ENCODE measurements at places on chromosomes 12 and 14.

GRCh38 chr14:64953661-64954060 is 11.1 kb upstream of the GPX2 start:
- DNase-seq, result no peak

- no peak for DNase-seq
Observed at GRCh38 chr14:88163731-88164255, 158.9 kb downstream of the GPR65 start.

DNA sequence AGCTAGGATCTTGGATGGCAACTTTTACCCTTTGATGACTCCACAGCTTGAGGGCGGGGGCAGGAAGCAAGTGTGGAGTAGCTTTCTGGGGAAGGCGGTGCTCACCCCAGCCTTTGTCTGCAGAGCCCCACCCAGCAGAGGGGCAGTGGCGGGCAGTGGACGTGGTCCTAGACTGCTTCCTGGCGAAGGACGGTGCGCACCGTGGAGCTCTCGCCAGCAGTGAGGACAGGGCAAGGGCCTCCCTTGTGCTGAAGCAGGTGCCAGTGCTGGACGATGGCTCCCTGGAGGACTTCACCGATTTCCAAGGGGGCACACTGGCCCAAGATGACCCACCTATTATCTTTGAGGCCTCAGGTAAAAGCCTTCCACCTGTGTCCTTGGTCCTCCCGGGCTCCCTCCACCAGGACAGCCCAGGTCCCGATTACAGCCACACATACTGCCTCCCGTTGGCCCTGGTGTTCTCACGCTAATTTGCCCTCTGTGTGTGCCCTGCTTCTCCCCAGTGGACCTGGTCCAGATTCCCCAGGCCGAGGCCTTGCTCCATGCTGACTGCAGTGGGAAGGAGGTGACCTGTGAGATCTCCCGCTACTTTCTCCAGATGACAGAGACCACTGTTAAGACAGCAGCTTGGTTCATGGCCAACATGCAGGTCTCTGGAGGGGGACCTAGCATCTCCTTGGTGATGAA is 1.2 kb downstream of the TAPBPL start:
- DNase-seq, result no peak

- DNase-seq, result no peak
Observed at GRCh38 chr12:90333939-90334338, 621.0 kb downstream of the CCER1 start.

- no peak for DNase-seq
Observed at GRCh38 chr14:24705840-24706239, 71.8 kb upstream of the GZMB start.

GRCh38 chr12:19893514-19893913 is 454.2 kb downstream of the AEBP2 start:
- no peak for DNase-seq

DNA sequence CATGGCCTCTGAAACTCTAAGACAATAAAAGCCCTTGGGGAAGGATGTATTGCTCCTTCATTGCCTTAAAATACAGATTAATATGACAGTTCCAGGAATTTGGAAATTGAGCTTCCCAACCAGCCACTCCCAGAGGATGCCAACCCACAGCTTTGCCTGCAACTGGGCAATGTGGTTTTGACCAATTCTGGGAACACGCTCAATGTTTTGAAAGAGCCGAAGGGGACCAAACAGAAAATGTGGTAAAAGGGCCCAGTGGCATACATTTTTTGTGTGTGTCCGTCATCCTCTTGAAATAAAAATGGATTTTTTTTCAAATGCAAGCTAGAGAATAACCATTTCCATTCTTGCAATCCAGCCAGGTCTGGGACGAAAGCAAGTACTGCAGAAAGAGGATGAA is 88.3 kb upstream of the PLEKHG7 start:
- no peak for DNase-seq

- DNase-seq, result no peak
Observed at GRCh38 chr12:114194956-114195355, 211.0 kb downstream of the TBX5 start.

DNA sequence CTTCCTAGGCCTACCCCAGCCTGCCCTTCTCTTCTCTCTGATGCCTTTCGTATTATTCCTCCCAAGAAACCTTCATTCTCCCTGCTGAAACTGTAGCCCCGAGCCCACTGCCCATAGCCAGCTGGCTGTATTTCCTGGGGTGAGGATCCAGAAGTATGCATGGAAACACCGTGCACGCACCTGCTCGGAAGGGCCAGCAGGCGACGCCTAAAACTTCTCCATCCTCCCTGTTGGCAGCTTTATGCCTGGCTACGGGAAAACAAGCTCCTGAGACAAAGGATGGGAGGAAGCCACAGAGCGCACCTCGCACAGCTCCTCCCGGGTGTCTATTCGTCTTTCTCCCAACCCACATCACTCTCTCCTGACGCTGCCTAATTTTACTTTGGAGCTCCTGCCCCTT is 69.0 kb upstream of the CAPRIN2 start:
- DNase-seq, result no peak

Measured in brain pericyte (primary cell).